Epithelial cell of esophagus (primary cell): ENCODE measurements at places on chromosomes 12 and 14.
A peak's percentile ranks its signal among the peaks of the same experiment; 100 is the strongest.

DNA sequence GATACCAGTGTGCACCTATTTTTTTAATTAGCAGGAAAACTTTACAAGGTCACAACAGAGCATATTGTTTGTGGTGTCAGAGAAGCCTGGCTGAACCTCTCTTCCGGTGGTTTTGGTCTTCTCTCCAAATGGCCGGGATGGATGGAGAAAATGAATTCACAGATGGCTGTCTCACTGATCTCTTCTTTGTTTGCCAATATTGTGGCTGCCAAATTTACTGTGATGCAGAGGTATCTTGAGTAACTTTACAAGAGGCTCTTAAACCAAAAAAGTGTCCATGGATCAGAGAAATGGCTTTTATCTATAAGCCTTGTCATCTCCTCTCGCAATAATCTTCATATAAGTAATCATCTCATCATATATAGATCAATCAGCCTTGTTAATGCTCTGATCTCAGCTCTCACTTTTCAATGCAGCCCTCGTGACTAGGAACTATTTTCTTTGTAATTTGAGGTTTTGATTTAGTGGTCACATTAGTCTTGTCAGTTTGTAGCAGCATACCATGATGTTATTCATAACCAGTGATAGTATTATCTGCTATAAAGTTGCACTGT, 308.1 kb downstream of the EGLN3 start:
- DNase-seq, result no peak

- DNase-seq, result no peak
Measured at GRCh38 chr12:132052196-132052932, 91.8 kb downstream of the DDX51 start.

DNA sequence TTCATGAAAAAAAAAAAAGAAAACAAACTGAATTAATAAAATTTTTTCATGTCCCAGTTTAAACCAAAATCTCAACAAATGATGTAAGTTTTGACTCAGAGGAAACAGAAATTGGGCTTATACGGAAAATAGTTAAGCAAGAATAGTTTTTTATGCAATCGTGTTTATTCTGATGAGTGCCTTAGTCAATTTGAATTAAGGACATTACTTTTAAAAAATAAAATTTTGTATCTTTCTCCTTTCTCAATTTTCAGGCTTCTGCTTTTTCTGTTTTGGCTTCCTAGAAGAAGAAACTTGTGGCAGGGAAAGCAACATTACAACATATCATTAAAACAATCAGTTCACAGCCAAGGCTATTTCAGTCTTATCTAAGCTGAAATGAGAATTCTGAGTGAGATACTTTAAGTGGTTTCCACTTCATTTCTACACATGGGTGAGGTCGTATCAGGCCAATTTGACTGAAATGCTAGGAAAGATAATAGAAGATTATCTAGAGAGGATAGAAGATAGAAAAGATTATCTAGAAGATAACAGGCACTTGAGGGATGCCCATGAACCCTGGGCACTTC, 52.4 kb downstream of the BCL2L14 start:
- no peak for DNase-seq

GRCh38 chr14:103023881-103024473, 33.4 kb downstream of the CDC42BPB start:
- DNase-seq, result peak; percentile 49

DNA sequence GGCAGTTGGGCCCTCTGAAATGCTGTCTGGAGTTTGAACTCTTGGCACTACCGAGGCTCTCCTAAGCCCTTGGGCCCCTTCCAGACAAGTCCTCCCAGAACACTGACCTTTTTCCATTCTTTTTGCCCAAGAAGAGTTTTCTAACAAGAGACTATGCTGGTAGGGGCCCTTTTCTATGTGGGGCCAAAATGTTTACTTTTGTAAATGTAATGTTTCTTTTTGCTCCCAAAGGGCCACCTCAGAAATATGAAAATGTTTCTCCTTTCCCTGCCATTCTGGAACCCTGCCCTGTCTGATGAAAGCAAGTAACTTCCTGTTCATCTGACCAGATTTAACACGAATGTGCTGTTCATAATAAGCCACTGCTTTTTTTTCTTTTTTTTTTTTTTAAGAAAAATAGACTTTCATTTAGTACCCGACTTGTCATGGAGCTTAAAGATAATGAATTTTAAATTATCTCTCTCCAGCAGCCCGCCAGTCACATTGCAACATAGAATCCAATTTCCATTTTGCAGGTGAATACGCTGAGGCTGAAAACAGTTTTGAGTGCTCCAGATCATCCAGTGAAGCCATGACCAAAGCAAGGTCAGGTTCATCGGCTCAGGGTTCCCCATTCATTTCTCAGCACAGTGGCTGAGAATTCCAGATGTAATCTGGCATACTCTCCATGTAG, 169.9 kb downstream of the DPF3 start:
- DNase-seq, result no peak

GRCh38 chr12:3557116-3557697, 66.2 kb downstream of the PRMT8 start:
- DNase-seq, result no peak

DNA sequence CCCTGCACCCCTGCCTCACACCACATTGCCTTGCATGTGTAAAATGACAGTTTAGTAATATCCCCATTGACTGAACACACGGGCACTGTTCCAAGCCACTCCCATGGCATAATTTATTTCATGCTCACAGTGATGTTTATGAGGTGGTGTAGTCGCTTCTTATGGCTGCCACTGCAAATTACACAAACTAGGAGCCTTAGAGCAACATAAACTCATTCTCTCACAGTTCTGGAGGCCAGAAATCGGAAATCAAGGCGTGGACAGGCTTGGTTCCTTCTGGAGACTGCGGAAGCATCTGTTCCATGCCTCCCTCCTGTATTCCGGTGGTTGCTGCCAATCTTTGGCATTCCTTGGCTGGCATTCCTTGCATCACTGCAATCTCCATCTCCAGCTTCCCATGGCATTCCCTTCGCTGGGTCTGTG, 97.3 kb downstream of the RIN3 start:
- DNase-seq, result peak; percentile 31

GRCh38 chr12:100986595-100987547, 192.3 kb downstream of the ANO4 start:
- DNase-seq, result no peak

DNA sequence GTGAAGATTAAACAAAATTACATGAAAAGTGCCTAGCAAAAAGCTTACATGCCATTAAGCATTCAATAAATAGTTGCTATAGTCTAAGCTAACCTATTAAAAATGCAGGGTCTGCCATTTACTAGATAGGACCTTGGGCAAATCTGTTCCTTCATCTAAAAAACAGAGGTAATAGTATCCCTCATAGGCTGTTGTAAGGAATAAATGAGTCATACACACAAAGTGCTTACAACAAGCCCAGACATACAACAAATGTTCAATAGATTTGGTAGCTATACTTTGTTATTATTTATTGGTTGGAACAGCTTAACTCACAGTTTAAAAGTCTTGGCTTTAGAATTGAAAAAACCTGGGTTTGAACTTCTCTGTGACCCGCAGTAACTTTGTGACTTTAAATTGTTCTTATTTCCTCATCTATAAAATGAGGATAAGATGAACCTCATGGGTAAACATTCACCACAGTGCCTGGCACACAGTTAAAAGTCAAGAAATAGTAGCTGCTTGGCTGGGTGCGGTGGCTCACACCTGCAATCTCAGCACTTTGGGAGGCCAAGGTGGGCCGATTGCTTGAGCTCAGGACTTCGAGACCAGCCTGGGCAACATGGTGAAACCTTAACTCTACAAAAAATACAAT, 24.7 kb downstream of the HEATR5A start:
- peak; percentile 42 for DNase-seq

DNA sequence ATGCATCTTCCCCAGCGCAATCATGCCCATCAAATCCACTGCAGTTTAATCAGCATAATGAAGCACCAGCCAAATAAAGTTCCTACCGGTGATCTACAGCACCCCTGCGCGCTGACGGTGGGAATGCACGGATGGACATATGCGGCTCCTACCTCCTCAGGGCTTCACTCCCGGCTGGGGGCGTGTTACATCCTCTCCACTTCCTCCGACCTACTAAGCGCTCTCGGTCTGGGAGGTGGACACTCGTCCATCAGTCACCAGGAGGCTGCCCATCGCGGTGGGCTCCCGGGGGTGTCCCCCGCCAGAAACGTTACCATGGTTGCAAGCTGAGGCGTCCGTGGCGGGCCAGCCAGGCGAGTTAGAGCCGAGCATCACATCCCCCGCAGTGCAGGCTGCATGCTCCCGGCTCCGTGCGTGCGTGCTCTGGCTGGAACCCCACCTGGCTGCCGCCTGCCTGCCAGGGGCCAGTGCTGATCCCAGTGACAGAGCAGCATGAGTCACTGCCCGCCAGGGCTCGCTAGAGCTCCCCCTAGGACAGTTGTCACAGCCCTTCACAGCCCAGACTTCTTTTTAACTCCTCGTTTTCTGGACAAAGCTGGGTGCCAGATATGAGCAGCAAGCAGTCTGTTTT, 73.0 kb downstream of the CIT start:
- peak; percentile 84 for DNase-seq

DNA sequence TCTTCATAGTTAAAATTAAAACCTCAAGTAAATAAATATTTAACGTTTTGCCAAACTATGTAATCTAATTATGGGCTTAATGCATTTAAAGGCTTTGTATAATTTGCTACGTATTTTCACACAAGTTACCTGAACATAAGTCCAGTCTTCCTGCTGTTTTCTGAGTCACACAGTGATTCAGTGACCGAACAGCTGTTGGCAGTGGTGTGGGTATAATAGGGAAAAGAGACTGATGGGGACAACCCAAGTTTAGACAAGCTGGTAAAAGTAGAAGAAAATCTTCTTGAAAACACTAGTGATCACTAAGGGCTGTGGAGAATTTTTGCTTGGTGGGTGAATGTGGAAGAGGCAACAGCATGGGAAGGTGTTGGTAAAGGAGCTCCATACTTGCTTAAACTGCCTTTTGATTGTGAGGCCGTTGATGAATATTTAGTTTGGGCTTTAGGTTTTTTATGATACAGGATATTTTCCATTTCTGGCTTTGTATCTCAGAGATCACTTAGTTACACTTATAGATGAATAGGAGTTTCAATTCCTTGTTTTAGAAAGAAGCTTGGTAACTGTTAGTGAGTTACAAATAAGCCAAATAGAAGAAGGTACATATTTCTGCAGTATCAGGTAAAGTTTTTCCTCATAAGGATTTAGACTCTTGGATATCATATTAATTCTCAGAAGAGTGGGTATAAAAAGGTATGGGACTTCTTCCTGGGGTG, 23.9 kb downstream of the LRRK2 start:
- DNase-seq, result peak; percentile 84

GRCh38 chr12:44852483-44852882, 23.6 kb downstream of the NELL2 start:
- DNase-seq, result no peak

- no peak for DNase-seq
Measured at GRCh38 chr14:31159682-31160296, 47.8 kb downstream of the HECTD1 start.

DNA sequence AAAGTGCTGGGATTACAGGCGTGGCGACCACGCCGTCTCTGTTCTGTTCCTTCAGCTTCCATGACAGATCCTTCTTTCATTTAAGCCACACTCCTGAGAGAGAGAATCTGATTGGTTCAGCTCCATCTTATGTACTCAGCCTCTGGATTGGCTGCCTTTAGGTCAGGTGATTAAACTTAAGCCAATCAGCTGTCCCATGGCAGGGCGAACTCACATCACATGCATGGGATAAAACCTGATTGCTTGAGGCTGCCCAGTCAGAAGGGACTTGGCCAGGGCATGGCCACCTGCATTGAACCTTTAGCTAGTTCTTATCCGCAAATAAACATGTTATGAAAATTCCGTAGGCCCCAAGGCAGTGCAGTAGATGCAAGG, 274.2 kb downstream of the SUDS3 start:
- DNase-seq, result no peak

DNA sequence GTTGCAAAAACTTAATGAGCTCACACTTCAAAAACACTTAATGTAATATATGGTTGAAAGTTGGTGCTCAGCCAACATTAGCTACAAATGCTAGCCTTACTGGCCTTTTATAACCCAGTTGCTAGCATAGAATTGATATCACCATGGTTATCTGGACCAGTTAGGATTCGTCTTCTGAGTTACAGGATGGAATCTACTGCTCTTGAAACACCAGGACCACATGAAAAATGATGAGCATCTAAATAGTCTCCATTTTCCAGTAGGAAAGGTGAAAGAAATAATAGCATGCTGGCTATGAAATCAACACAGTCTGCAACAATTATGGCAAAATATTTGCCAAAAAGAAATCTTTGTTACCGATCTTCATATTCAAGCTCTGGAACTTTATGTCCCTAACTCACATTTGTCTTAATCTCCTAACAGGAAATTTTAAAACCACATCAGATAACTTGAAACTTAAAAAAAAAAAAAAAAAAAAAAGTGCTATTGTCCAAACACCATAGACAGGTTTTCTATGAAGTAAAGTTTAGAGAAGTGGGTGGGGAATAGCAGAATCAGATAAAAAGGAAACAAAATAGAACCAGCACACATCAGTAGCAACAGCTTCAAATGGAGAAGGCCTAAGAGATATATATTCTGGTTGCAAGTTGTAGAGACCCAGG, 12.6 kb upstream of the CD69 start:
- no peak for DNase-seq

DNA sequence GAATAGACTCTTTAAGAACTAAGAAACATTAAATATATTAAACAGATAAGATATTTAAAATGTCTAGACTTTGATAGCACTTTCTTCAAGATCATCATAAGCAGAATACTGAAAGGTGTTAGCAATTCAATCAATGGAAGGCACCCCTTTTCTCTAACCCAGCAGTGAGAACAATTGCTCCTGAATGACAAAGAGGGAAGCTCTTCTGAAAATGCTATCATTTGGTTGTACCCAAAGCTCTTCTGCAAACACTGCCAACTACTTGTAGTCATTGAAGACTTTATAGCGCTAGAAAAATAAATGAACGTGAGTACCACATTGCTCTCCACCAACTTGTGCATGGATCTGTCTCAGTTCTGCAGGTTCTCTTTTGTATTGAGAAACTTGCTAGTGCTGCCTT, 62.2 kb upstream of the LMO3 start:
- no peak for DNase-seq

DNA sequence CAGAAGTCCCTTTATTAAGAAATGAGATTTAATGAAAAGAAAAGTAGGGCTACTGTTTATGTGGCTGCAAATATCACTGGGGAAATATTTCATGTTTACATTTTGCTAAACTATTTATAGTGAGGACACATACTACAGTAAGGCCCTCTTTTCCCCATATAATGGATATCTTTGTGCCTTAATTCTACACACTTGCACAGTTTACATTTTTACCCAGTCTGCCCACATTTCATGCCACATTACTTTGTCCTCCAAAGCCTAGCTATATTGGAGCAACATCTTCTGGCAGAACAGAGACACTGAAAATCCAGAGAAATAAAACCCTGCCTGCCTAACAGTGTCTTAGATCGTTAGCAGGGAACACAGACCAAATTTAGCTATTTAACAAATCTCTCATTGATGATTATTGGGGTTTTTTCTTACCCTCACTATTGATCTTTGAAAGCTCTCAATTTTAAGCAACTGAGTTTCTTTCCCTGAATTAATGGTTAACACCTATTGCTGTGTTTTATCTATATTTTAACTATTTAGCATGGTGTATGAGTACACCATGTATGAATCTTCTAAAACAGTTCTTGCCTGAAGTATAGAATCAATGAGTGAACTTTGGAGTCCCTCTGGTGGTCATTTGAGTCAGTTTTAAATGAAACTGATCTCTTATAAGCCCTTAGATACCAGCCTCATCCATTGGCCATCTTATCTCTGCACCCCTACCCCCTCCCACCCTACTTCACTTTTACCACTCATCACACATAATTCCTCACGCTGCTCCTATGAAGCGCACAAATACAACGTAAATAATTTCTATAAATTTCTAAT, 170.2 kb downstream of the BCAT1 start:
- DNase-seq, result peak; percentile 67
